ENCODE measurements at places on chromosomes 16 and 17. TPM values are rescaled to one million over a fixed set of nuclear protein-coding genes. Genes with fewer than 3 reads are reported as not detected.

The PRKCA gene
- total RNA-seq: 62.6 TPM

The PMFBP1 gene
- total RNA-seq: 0.50 TPM

The TBC1D10B gene
- total RNA-seq: 12.3 TPM

The MAF gene
- total RNA-seq: 24.8 TPM

The SLC35G6 gene
- total RNA-seq: not detected

The EPX gene
- not detected for total RNA-seq

DNA sequence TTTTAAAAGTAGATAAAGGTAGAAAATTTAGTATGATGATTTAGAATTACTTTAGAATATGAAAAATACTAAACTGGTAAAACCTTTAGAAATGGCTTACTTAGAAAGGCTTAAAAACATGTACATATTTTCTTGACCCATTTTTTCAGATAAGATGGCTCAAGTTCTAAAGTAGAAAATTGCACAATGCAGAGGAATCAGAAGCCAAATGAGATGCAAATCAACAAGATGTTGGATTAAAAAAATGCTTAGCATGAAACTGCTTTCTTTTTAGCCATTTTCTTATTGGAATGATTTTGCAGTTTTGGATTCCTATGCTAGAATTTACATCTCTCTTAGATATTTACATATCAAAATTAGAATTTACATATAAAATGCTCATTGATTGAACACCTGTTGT lies 1.5 kb upstream of the KRTAP3-1 start:
- no peak for DNase-seq

- DNase-seq: no peak
These were observed 50.1 kb upstream of the ADCY7 start for GRCh38 chr16:50216231-50216630.

- no peak for DNase-seq
These were observed 201.9 kb upstream of the CDH11 start for GRCh38 chr16:65323655-65324237.

- DNase-seq: no peak
These were observed 217.5 kb downstream of the SOX9 start for GRCh38 chr17:72338304-72338703.

DNA sequence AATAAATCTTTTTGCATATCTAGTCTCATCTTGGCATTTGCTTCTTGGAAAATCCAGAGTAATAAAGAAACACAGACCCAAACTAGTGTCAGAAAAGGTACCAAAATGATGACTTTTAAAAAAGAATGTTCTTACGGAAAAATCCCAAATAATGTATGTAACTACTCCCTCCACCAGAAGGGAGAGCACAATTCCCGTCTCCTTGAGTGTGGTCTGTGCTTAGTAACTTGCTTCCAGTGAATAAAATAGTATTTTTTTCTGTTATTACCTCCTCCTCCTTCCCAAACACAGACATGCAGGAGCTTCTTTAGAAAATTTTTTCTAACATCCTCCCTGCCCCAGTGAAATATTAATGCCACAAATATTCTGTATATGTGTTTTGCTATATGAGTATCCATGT lies 358.1 kb downstream of the ZFHX3 start:
- DNase-seq: no peak

DNA sequence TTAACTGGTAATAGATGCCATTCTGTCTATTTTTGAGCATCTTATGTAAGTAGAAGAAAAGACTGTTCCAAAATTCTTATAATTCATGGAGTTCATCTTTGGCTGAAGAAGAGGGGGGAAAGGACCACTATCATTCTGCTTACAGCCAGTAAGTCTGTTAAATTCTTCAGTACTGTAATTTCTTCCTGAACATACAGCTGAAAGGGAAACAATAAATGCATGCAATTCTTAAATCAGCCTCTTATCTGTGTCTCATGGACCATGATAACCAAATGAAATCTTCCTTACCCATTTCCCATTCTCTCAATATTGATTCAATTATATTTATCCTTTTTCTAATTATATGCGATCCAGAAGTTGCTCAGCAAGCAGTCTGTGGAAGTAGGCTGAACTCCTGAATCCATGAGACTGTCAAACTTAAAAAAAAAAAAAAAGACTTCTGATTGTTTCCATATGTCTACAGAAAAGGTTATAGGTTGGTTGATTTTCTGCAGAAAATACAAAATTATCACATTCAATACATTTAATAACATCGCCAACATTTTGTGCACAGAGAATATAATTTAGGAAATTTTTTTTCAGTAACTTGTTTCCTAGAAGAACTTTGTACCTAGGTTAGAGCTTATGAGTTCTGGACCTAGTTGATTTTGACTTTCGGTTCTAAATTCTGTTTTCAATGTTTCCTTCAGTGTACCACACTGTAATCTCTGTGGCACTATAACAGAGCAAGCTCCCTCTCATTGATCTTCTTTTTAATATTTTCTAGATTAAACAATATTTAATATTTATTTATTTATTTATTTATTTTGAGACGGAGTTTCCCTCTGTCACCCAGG lies 1.2 kb upstream of the ABCA9 start:
- no peak for DNase-seq

DNA sequence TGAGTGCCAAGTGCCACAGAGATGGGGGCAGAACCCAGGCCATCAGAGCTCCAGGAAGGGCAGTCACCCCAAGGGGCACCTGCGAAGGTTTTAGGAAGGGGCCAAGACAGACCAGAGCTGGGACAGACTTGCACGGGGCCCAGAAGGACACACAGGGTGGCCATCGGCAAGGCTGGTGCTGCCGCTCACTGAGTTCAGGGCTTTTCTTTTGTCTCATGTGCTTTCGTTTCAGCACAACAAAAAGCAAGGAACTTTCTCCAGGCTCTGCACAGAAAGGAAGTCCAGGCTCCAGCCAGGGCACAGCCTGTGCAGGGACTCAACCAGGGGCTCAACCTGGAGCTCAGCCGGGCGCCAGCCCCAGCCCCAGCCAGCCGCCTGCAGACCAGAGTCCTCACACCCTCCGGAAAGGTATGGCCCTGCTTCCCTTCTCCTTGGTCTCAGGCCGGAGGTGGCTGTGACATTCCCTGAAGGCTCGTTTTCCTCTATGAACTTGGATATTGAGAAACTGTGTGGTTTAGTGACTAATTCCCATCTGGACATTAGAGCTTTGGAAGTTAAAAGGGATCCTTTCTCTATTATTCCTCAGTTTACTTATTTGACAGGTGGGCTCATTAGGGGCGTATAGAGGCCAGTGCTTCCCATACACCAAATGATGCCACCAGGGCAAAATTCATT lies 37.9 kb downstream of the ELAC2 start:
- no peak for DNase-seq

- DNase-seq: no peak
These were observed 45.4 kb downstream of the COG7 start for GRCh38 chr16:23407436-23408127.

DNA sequence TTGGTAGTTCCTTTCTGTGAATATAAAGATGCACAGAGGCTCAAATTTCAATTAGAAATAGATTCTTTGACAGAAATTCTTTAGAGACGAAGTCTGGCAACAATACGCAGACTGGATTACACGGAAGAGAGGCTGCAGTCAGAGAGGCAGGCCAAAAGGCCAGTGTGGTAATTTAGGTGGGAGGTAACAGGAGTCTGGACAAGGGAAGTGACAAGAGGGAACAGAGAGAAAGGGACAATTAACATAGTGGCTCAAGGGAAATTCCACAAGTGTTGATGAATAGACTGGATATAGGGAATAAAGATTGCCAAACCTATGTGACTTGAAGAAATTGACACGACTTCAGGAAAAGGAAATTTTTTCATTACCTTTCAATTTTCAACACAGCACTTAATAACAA lies 54.6 kb downstream of the STX8 start:
- DNase-seq: no peak

GRCh38 chr16:72939247-72939646 lies 108.7 kb downstream of the ZFHX3 start:
- no peak for DNase-seq

DNA sequence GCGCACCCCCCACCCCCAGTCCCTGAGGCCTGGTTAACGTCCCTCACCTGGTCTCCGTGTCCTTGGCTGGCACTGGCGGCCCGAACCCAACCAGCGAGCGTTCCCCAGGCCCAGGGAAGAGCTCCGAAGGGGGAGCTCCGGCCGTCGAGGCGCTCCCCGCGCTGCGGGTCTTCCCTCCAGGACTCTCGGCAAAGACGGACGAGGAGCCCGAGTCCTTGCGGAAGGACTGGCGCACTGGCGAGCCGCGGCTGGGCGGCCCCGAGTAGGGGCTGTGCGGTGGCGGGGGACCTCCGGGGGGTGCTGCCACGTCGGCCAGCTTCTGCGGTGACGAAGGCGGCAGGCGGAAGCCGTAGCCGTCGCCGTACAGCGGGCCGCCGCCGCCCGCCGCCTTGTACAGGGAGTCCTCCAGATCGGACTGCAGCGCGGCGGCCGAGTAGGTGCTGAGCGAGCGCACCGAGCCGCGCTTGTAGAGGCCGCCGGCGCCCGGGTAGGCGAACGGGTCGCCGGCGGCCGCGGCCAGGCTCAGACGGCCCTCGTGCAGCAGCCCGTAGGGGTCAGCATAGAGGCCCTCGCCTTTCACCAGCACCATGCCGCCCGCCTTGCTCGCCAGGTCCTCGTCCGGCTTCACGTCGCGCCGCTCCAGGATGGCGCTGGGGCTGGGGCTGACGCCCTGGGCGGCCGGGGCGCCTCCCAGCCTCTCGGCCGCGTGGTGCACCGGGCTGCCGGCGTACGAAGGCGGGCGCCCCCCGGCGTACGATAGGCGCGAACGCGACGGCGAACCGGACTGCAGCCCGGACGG lies 44.1 kb downstream of the SRCIN1 start:
- DNase-seq: no peak

GRCh38 chr16:3459401-3460090 lies 16.1 kb downstream of the NAA60 start:
- DNase-seq: peak; percentile 20

DNA sequence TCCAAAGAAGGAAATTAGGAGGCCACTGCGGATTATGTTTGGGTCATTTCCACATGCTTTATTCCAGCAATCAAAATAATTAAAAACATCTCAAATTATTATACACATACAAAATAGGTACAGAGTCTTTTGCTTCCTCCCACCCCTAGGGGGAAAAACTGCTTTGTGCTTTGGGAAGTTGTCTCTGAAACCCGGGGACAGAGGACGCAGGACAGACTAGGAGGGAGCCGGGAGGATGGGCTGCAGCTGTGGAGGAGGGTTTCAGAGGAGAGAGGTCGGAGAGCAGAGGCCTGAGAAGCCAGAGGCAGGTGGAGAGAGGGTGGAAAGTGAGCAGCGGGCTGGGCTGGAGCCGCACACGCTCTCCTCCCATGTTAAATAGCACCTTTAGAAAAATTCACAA lies 17.4 kb downstream of the COL1A1 start:
- no peak for DNase-seq

DNA sequence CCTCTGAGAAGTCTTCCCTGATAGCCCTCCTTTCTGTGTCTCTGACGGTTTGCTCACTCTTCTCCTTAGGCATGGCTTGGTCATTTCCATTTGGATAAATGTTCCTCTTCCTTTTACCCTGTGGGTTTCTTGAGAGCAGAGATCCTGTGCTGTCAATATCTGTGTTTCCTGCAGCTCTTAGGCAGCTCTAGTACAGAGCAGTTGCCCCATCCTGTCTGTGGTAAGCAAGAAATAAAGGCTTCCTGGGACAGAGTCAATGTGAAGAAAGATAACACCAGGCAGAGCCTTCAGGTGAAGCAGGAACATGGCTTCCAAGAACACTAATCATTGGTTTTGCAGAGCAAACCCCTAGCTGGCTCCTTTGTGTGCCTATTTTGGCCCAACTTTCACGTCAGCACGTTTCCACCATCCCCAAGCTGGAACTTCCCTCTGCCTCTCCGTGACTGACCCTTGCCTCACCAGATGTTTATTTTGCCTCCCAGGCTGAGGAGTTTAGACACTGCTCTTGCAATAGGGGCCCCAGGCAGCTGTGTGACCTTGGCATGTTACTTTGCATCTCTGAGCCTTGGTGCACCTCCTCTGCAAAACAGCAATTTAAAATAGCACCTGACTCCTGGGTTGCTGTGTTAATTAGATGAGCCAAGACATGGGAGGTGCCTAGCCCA lies 49.6 kb upstream of the SIAH1 start:
- DNase-seq: no peak

GRCh38 chr16:12317856-12318537 lies 341.5 kb downstream of the SNX29 start:
- DNase-seq: no peak

- no peak for DNase-seq
These were observed at the start of gene ALOXE3 for GRCh38 chr17:8117980-8118768. ALOXE3 (minus strand) TSS chr17:8118514; CDS start chr17:8117990, 524 bp downstream.

GRCh38 chr17:29623283-29623647 lies 553 bp upstream of the CORO6 start:
- no peak for DNase-seq

All from CD8-positive, alpha-beta T cell (primary cell).